ENCODE measurements at places on chromosomes 6 and 20.
A peak's percentile ranks its signal among the peaks of the same experiment; 100 is the strongest.

- no peak for DNase-seq
Measured at GRCh38 chr20:63783970-63784369, 44.4 kb downstream of the SLC2A4RG start.

DNA sequence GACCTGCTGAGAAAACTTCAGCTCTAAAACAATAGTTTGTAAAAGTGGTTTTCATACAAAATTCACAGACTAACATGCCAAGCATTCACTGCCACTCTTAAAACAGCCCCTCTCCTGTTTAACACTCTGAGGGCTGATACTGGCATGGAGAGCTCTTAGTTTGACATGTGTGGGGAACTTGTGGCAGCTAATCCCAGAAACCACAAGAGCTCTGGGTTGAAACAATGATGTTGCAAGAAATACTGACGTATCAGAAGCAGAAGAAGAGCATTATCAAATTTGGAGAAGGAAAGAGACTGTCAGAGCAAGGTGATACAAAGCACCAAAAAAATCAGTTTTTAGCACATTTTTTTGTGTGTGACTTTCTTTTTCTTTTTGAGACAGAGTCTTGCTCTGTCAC lies 5.1 kb downstream of the BEND3 start:
- DNase-seq, result peak; percentile 98

DNA sequence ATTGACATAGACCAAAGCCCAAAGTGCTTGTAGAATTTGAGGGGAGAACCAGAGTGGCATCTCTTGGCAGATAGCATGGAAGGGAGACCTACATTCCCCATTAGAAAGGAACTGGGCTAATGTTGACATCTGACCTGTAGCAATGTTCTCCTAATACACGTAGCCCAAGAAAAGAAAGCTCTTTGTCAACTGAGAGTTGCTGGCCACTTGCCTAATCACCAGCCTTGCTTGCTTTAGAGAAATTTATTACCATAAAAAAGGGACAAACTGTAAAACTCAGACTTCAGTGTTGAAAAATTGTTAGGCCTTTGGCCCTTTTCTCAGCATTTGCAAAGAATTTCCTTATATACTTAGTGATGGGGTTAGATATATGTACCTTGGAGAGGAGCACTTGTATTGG lies 777.5 kb downstream of the MAFB start:
- DNase-seq, result no peak

DNA sequence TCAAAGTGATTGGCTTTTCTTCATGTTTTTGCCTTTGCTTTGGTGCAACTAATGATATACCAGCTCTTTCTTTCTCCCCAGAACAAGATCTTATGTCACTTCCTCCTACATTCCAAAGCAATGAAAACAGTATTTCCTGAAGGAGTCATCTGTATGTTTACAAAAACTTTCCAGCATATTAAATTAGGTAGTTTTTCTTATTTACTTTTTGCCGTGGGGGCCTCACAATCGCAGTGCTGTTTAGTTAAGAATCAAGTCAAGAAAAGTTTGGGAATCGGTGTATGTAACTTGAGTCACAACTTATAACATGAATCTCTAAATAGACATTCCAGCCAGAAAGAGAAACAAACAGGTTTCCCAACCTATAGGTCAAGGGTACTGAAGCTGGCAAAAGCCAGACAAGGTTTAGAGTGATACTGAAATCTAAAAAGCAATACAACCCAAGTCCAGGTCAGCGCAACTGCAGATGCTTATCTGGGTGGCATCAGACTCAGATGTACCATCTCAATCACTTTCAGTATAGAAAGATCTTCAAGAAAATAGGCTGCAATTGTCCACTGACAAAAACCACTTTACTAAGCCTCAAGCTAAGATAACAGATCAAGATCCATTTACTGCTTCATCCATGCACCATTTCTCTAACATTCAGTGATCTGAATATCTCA lies 63.6 kb downstream of the IPCEF1 start:
- no peak for DNase-seq

GRCh38 chr20:4064144-4064909 lies 49.0 kb upstream of the RNF24 start:
- peak; percentile 81 for DNase-seq

DNA sequence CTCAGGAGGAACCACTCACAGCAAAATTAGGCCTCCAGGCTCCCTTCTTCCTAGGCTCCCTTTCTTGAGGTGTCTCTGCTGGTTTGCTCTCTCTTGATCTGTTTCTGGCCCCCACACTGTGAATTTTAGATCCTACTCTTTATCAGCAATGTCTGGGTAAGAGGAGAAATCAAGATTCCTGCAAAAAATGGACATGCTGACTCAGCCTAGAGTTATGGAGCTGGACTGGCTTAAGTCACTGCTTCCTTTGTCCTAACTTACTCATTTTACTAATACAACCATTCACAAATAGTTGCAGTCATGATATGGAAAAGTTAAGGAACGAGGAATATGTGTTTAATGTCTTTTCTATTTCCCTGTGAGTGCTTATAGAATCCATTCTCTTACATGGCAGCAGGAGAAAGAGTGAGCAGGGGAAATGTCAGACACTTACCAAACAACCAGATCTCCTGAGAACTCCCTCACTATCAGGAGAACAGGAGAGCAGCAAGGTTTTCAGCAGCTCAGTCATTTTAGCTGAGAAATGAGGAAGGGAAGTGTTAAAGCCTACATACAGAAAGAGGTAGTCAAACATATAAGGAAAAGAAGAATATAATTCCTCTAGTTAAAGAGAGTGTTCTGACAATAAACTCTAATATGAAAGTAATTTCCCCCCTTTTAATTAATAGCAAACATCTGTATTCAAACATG lies 160.8 kb downstream of the PDE7B start:
- peak; percentile 9 for DNase-seq

DNA sequence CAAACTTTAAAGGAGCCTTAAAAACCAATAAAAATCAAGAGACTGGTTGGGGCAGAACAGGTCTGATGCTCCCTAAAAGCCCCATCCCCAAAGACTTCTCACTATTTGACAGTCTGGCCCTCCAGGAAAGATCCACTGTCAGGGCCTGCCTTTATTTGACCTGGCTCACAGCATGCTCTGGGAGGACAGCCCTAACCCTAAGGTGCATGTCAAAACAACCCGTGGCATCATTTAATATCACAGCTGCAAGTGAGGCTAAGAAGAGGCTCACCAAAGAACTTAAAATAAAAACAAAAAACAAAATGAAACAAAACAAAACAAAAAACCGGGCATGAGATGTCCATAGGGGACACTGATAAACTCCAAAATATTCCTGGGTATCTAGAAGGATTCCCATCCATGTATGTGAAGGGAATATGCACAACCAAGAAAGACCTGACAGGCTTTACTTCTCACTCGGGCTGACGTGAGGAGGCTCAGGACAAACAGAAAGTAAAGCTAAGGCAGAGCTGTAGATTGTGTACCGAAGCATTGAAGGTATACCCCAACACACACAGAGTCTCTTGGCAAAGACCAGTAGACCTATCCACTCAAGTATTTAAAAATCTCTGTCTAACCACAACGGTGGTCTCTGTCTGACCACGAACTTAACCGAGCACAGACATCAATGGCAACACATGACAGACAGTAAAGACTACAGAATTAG lies 57.3 kb downstream of the AHI1 start:
- DNase-seq, result no peak

- DNase-seq, result no peak
Measured at GRCh38 chr6:15090145-15090579, 155.7 kb upstream of the JARID2 start.

DNA sequence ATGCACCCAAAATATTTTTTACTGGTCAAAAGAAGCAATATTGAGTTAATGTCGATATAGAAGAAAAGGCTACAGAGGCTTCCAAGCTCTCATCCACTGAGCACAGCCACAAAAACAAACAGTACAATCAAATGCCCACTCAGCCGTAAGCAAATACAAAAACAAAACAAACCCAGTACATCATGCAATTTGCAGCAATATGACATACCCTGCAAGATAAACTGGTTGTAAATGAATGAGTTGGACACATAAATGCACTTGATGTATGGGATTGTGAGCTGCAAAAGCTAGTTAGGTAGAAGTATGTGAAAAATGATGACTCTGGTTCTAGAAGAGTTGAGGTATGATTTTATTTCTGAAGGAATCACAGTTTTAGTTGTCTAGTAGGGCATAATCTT lies 83.9 kb downstream of the SESN1 start:
- DNase-seq, result no peak

DNA sequence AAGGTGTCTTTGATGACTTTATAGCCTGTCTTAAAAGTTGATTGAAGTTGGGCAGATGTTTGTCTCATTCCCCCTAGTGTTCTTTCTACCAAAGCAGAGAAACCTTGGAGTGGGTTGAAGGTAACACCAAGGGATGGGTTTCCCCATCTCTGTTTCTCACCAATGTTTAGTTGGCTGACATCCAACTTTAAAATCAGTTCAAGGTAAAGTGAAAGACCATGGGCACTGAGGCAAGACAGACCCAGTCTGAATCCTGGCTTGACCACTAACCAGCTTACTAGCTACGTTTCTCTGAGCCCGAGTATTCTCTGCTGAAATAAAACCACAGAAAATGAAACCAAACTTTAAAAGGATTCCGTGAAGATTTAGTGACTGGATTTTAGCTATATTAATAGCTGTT lies 258.9 kb downstream of the KIF16B start:
- no peak for DNase-seq

DNA sequence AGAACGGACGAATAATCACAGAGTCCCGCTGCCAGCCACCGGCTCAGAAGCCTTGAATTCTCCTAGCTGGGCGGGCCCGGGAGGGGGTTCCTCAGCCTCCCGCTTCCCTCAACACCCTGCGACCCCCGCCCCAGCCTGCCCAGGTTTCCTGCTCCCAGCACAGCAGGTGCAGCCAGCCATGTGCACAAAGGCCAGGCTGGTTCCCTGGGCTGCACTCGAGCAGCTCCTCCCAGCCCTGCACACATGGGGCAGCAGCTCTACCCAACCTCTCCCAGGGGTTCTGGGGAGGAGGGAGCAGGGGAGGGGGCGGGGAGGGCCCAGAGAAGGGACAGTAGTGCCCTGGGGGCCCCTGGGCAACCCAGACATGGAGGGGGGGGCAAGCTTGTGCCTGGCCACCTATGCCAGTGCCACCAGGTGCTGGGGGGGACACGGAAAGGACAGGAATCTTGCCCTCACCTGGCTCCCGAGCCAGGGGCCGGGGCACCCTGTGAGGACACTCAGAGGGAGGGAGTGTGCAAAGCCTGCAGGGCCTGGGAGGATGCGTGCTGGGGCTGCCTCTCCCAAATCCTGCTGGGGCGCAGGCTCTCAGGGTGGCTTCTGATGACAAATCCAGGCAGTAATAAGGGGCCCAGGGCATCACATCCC lies 1.2 kb upstream of the NTSR1 start:
- DNase-seq, result no peak

DNA sequence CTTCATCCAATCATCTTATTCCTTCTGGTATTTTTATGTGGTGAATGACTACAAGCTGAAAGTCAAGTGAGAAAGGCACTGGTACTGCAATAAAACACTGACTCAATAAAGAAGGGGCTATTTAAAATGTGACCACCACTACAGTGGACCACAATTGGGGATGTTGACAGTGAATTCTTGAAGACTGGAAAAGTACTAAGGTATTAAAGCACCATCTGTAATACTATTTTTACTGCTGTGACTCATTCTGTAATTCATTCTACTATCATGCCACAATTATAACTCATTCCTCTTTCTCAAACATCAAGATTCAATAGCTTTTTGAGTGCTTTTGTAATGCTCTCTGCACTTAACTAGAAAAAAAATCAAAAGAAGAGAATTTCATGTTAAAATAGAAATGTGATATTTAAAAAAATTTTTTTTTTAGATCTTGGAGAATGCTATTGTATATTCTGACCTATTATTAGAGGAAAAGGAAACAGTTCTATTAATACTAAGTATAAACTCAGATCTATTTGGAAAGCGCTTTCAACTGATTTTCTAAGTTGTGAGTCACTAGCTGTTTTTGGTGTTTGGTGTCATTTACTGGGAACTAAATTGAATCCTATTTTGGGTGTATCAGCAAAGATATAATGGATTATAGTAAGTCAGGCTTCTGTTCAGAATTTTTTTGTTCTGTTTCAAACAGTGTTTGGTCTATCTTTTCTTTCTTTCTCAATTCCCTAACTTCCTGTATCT lies 104.7 kb upstream of the TMEM170B start:
- no peak for DNase-seq

- DNase-seq, result no peak
Measured at GRCh38 chr6:22045261-22045912, 251.4 kb downstream of the PRL start.

DNA sequence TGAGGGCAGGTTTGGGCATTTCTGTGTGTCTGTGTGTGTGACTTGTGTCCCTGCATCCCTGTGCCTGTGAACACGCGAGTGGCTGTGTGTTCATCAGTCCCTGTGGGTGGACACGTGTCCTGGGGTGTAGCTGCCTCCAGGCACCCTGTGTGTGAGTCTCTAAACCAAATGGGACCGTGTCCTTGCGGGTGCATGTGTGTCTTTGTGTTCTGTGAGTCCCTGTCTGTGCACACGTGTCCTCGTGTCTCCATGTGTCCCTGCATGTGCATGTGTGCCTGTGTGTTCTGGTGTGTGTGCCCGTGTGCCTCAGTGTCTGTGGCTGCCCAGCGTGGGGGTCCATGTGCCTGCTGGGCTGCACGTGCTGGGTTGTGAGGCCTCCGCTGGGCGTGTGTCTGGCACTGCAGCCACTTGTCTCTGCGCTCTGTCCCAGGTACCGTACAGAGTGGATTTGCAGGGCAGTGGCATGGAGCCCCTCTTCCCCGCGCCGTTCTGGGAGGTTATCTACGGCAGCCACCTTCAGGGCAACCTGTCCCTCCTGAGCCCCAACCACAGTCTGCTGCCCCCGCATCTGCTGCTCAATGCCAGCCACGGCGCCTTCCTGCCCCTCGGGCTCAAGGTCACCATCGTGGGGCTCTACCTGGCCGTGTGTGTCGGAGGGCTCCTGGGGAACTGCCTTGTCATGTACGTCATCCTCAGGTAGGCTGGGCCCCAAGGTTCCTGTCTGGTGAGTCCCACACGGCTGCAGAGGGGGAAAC lies 8.2 kb upstream of the LKAAEAR1 start:
- no peak for DNase-seq

DNA sequence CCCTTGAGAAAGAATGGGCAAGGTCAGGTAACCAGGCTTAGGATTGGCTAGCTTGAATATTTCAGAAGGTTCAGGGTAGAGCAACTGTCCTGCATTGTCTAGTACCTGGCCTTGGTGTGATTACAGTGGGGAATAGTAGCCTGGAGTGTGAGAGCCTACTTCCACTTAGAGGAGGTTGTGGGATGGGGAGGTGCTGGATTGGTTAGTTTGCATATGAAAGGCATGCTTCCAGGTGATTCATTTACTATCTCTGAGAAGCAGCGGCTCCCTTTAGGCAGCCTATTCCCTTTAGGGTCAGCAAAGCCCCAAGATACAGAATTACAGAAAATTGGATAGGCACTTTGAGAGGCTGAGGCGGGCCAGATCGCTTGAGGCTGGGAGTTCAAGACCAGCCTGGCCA lies 25.0 kb upstream of the SCGN start:
- DNase-seq, result no peak

DNA sequence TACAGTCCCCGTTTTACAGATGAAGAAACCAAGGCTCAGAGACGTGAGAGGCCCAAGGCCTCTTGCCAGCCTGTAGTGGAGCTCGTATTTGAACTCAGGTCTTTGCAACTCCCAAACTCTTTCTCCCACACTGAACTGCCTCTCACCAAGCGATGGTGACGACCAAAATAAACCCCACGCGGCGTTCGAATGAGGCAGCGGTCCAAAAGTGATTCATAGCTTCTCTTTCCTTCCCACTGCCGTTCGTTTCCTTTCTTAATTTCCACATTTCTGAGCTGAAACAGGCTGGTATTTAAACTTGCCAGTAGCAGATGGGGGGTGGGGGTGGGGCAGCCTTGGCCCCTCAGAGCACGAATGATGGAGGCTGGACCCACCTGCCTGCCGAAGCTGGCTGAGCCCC lies 252.9 kb upstream of the KCNG1 start:
- DNase-seq, result no peak

- DNase-seq, result no peak
Measured at GRCh38 chr6:166946125-166946524, 10.2 kb downstream of the RNASET2 start.
